ENCODE measurements at places on chromosomes 5 and 9.

DNA sequence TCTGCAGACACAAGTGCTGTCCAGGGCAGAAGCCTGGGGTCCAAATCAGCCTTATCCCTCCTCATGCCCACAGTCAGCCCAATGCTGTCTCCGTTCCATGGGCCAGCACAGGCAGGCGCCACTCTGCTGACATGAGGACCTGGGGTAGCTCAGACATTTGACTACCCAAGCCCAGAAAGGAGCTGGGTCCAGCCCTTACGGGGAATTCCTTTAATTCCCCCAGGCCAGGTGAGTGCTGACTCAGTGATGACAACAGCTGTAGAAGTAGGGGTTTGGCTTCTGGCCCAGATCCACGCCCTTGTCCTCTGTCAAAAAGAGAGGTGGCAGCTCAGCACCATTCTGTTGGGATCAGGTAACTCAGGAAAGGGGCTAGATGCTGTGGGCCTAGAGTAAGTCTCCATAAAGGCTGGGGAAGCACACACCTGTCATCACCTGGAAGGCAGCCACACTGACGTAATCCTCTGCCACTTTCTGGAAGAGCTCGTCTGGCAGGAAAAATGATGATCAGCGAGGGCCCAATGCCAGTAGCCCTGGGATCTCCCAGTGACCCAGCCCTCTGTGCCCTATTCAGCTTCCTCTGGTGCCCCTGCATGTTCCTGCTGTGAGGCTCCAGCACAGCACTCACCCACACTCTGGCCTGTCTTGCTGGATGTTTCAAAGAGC is 1.9 kb downstream of the RAB24 start:
- DNase-seq: no peak

GRCh38 chr9:91746357-91746756 is 203.7 kb downstream of the ROR2 start:
- DNase-seq: no peak

DNA sequence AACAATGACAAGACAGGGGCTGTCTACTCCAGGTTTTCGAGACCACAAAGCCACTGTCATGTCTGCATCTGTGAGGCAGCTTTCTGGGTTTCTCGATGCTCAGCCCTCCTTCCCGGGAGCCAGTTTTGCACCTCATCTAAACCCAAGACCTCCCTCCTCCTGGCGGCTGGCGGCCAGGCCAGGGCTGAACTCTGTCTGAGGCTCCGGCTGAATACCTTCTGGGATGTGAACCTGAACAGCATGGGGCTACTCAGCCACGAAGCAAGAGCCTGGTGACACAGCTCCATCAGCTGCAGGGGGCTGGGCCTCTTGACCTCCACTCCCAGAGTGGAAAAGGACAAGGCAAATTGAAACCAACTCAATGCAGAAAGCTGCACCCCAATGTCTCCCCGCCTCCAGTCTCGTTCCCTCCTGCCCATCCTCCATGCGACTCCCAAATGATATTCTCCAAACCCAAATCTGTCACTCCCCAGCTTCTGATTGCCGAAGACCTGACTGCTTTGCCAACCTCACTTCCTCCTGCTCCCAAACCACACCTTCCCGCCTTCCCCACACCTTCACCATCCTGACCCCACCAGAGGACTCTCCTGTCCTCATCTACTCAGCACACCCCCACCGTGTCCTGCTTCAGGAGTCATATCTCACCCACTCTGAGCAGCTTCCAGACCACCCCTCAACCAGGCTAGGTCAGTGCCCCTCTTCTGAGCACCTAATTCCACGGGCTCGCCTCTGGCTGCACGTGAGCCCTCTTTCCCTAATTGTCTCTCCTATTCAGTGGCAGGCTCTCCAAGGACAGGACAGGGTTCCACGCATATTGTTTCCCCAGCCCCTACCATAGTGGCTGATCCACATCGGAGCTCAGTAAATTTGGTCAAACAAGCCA is 4.5 kb downstream of the ANKS6 start:
- DNase-seq: no peak

DNA sequence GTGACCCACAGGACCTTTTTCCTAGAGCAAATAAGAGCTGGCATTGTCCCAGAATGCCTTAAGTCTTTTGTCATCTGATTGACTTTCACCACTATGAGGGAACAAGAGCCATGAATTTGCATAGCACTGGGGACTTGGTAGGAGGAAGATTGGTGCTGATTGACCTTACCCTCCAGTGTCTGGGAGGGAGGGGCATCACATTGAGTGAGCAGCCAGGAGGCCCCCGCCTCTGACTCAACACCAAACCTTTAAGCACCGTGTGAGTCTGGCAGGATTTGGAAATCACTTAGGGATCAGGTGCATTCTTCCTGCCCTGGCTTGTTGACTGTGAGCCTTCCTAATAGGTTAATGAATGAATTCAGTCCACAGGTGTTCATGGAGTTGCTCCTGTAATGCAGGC is 40.7 kb downstream of the WNK2 start:
- DNase-seq: no peak

DNA sequence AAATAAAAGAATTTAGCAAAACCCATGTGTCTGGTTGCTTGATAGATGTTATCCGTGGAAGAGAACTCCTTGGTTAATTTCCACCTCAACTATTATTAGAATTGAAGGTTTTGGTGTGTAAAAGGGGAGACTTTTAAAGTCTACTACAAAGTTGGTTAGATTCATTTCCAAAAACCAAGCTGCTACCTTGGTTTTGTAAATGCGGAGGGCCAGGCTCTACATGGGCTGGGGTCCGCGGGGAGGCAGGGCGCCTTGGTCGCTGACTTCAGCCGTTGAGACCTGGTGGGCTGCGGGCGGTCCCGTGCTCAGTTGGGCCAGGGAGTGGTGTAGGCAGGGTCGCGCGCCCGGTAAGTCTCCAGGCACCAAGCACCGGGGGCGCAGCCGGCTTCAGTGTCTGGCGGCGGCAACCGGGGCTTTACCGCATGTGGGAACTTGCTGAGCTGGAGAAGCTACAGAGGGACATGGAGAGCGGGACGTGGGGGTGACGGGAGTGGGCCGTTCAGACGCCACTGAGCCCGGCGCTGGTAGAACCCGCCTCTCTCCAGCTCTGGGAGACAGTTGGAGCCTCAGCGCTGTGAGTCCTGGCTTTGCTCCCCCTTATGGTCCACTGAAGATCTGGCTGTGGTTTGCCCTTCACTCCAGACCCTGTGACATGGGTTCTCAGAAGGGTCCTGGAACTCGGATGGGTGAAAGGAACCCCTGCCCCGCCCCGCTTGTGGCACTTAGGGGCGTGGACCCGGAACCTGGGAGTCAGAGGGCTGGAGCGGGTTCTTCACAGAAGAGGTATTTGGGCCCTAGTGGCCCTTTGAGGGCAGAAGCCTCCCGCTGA is 11.8 kb downstream of the NR2F1 start:
- no peak for DNase-seq

- DNase-seq: no peak
Observed at GRCh38 chr9:68706363-68707201, 1.5 kb downstream of the PIP5K1B start.

DNA sequence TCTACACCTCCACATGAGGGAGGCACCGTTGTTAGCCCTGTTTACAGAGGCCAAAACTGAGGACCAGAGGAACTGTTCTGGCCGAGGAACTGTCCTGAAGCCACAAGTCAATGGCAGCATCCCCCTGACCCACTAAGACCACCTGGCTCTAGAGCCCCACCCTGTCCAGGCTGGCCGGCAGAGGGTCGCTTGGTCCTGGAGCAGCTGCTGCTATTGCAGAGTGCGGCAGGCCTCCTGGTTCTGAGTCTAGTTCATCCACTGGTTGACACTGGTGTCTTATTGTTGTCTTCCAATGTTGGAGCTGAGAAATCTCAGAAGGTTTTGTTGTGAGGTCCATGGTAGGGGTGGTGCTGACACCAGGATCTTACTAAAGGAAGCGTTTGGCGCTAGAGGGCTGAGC is 26.6 kb upstream of the ANGPTL2 start:
- DNase-seq: no peak

DNA sequence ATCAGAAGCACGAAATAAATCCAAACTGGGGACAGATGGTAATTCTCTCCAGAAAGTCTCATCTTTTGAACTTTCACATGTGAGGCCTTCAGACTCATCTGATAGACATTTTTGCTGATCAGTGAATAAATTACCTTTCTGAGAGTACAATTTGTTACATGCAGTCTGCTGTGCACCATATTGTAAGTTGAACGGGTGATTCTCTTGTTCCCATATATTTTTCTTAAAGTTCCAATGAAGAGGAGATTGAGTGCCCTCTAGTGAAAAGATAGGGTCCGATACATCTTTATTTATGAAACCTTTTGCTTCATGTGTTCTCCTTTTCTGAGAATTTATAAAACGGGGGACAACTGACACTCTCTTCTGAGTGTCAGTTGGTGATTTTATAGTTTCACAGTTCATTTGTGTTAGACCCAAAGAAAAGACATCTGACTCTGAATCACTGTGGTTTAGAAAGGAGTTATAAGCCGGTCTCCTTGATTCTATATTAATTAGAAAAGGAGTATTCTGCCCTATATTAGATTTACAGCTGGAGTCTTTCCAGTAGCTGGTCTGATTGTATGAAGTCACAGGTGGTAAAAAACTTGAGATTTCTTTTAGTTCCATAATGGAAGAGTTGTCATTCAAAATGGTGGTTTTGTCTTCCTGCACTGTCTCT is 30.4 kb downstream of the GNG10 start:
- DNase-seq: peak; percentile 4

- no peak for DNase-seq
Observed at GRCh38 chr5:123282444-123282843, 140.8 kb downstream of the CEP120 start.

DNA sequence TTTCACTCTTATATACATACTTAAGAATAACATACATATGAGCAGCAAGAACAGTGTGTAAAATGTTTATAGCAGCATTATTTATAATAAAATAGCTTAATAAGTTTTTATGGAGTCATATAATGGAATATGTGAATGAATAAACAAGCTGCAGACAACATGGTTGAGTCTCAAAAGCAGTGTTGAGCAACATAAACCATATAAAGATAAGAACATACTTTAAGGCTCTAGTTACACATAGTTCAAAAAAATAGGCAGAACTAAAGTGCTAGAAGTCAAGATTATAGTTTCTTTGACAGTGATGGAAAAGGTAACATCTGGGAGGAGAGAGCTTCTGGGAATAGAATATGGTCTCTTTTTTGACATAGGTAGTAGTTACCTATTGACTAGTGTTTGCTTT is 53.7 kb upstream of the ADAMTS19 start:
- no peak for DNase-seq

GRCh38 chr5:135139381-135140134 is 105.5 kb upstream of the PITX1 start:
- DNase-seq: no peak

GRCh38 chr5:6699357-6699756 is 13.9 kb upstream of the TENT4A start:
- no peak for DNase-seq

DNA sequence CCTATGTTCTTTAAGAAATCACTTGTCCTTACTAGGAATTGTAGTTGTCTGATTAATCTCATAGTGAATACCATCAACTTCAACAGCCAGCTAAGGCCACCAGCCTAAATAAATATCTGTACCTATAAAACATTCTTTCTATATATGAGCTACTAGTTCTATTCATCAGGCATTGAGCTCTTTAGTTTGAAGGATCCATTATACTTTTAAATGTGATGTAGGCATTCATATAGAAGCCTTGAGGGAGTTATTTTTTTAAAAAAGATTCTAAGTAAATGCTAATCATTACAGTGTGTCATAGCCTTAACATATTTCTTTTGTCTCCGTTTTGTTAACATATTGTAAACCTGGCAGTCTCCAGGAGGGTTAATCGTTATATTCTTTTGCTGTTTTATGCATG is 838.3 kb downstream of the PTPRD start:
- DNase-seq: no peak

DNA sequence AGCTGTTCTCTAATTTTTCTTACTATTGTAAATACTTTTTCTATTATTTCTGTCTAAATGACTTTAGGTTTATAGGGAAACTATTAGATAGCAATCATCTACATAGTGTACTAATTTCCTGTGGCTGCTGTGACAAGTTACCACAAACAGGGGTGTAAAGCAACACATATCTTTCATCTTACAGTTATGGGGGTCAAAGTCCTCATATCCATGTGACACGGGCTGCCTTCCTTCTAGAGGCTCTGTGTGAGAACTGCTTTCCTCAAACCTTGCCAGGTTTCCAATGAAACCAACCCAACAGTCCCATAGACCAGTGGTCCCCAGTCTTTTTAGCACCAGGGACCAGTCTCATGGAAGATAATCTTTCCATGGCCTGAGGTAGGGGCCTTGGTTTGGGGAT is 189.1 kb downstream of the ROR2 start:
- DNase-seq: no peak

DNA sequence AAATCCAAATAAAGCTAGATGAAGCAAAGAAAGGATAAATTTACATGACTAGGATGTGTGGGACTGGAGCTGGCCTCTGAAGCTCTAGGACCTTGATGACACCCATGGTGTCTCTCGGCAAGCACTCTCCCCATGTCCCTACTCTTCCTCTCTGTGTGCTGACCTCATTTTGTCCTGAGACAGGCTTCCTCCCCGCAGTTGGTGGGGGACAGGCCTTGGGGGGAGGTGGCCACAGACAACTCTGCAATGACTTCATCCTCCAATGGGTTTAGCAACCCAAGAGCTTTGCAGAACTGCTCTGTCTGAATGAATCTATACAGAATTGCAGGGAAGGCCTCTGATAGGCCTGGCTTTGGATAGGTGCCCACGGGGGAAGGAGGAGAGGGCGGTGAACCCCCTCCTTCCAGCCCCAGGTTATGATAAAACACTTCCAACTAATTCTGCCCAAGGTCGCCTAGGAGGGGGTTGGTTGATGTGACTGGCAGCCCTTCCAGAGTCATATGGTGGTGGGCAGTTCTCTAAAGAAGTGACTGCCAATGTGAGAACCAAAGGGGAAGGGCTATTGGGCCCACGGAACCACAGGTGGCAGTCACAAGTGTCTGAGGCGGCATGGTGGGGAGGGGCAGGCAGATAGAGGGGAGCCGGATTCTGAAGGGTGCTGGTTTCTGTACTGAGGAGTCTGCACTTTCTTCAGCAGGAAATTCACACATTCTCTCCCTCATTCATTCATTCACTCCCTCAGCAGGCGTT is 6.0 kb downstream of the SLC6A7 start:
- DNase-seq: no peak

GRCh38 chr5:3595006-3595961 is at the start of gene IRX1:
TSS of gene IRX1 (plus strand) at chr5:3595832. CDS start at chr5:3596106, 274 bp downstream.
- DNase-seq: no peak

DNA sequence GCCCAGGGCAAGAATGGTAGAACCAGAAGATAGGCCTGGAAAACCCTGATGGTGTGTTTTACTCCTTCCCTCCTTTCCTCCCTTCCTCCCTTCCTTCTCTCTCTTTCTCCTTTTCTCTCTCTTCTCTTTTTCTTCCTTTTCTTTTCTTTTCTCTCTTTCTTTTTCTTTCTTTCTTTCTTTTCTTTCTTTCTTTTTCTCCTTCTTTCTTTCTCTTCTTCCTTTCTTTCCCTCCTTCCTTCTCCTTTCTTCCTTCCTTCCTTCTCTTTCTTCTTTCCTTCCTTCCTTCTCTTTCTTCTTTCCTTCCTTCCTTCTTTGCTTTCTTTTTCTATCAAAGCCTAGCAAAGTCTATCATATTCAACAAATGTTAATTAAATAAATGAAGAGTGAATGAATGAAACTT is 24.0 kb upstream of the UBE2QL1 start:
- no peak for DNase-seq

Measured in bone marrow (tissue), 2 donors.